ENCODE measurements at places on chromosomes 3 and 15. TPM values are rescaled to one million over a fixed set of nuclear protein-coding genes. Genes with fewer than 3 reads are reported as not detected.

Gene NAALADL2
- total RNA-seq = not detected

Gene GOLGA8O
- total RNA-seq = 6.3 TPM

Gene CPN2
- not detected for total RNA-seq

- no peaks in the 10 kb centered on the region for H3K27me3 ChIP-seq
- H3K4me3 ChIP-seq = no peak overlapping the region
- H3K27ac ChIP-seq = no peak overlapping the region
- DNase-seq = no peak
Observed at GRCh38 chr15:87874896-87875711, 381.4 kb downstream of the NTRK3 start.

GRCh38 chr15:61050844-61051568, 178.1 kb downstream of the RORA start:
- H3K27me3 ChIP-seq = peaks cover 24% of the 10 kb centered on the region
- H3K27ac ChIP-seq = no peak overlapping the region
- H3K4me1 ChIP-seq = peaks cover 3% of the 10 kb centered on the region

- no peak overlapping the region for H3K4me3 ChIP-seq
- DNase-seq = no peak
- no peaks in the 10 kb centered on the region for H3K36me3 ChIP-seq
Observed at GRCh38 chr3:30162579-30162978, 443.8 kb upstream of the TGFBR2 start.

- no peaks in the 10 kb centered on the region for H3K4me1 ChIP-seq
- no peak for DNase-seq
- H3K36me3 ChIP-seq = peaks cover 9% of the 10 kb centered on the region
- H3K27ac ChIP-seq = no peak overlapping the region
- no peak overlapping the region for H3K4me3 ChIP-seq
Observed at GRCh38 chr3:183489455-183490210, 61.2 kb upstream of the MCF2L2 start.

DNA sequence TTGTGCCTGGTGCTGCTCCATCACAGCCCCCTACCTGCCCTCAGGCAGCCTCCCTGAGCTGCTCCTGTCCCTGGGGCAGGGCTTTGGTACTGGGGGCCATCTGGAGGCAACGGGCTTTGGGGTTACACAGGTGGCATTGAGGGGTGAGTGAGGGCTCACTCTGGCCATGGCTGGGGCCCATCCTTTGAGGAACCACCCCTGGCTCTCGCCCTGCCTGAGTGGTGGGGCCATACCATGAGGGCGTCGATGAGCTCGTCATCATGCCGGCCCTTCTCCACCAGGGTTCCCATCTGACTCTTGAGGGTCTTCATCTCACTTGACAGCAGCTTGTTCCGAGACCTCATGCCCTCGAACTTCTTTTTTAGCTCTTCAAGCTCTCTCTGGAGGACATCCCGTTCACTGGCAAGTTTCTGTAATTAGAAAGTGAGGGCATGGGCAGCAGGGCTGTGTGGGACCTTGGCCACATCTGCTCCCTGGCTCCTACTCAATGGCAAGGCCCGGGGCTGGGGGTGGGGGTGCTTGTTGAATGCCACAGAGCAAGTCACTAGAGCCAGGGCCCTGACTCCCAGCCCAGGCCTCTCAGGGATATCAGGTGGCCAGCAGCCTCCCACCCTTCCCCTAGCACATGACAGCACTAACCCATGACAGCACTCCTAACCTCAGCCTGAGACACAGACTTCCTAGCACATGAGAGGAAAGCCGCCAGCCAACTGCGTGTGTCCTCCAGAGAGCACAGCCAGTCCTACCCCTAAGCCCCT, 33.5 kb downstream of the CCDC13 start:
- H3K27me3 ChIP-seq = no peaks in the 10 kb centered on the region
- no peaks in the 10 kb centered on the region for H3K36me3 ChIP-seq
- peak; percentile 14 for DNase-seq
- H3K27ac ChIP-seq = no peak overlapping the region
- H3K4me1 ChIP-seq = no peaks in the 10 kb centered on the region
- no peak overlapping the region for H3K4me3 ChIP-seq

GRCh38 chr3:182596676-182597410, 196.5 kb upstream of the ATP11B start:
- H3K27me3 ChIP-seq = no peaks in the 10 kb centered on the region
- no peaks in the 10 kb centered on the region for H3K4me1 ChIP-seq
- no peaks in the 10 kb centered on the region for H3K36me3 ChIP-seq
- H3K4me3 ChIP-seq = no peak overlapping the region
- no peak for DNase-seq

GRCh38 chr3:105414841-105415240, 48.1 kb downstream of the ALCAM start:
- no peak overlapping the region for H3K27ac ChIP-seq
- DNase-seq = no peak
- H3K4me3 ChIP-seq = no peak overlapping the region
- no peaks in the 10 kb centered on the region for H3K27me3 ChIP-seq
- no peaks in the 10 kb centered on the region for H3K36me3 ChIP-seq

GRCh38 chr3:145807990-145808389, 353.0 kb downstream of the PLOD2 start:
- no peaks in the 10 kb centered on the region for H3K27me3 ChIP-seq
- no peak for DNase-seq
- no peak overlapping the region for H3K27ac ChIP-seq
- no peak overlapping the region for H3K4me3 ChIP-seq
- no peaks in the 10 kb centered on the region for H3K4me1 ChIP-seq

GRCh38 chr3:56930706-56931105, 129.0 kb upstream of the ARHGEF3 start:
- no peaks in the 10 kb centered on the region for H3K27me3 ChIP-seq
- peaks cover 12% of the 10 kb centered on the region for H3K36me3 ChIP-seq
- H3K4me1 ChIP-seq = peaks cover 34% of the 10 kb centered on the region
- no peak for DNase-seq

GRCh38 chr15:101093958-101094357, 157.9 kb downstream of the CHSY1 start:
- no peak overlapping the region for H3K4me3 ChIP-seq
- peak; percentile 55 for DNase-seq
- H3K27me3 ChIP-seq = peaks cover 17% of the 10 kb centered on the region
- H3K36me3 ChIP-seq = peaks cover 18% of the 10 kb centered on the region

DNA sequence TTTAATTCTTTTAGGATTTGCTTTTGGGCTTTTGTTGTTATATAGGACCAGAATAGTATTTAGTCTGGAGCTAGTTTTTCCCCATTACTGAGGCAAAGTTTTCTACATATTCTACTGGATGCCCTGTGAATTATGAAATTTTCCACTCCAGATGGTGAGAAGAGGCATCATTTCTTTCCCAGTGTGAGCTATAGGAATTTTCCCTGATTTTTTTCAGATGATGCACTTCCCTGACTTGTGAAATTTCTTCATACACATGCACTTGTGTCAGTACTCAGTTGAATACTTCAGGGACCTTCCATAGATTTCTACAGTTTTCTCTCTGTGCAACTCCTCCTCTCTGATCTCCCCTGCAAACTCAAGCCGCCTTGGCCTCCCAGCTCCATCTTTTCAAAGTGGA, 73.7 kb upstream of the SLCO2A1 start:
- no peaks in the 10 kb centered on the region for H3K4me1 ChIP-seq
- no peak for DNase-seq
- no peaks in the 10 kb centered on the region for H3K27me3 ChIP-seq
- H3K4me3 ChIP-seq = no peak overlapping the region

GRCh38 chr3:103470498-103470897, 1035.7 kb downstream of the ZPLD1 start:
- no peaks in the 10 kb centered on the region for H3K4me1 ChIP-seq
- no peak overlapping the region for H3K27ac ChIP-seq
- no peak overlapping the region for H3K4me3 ChIP-seq
- no peaks in the 10 kb centered on the region for H3K27me3 ChIP-seq
- no peaks in the 10 kb centered on the region for H3K36me3 ChIP-seq
- DNase-seq = no peak
